ENCODE measurements at places on chromosomes 3 and 15. TPM values are rescaled to one million over a fixed set of nuclear protein-coding genes. Genes with fewer than 3 reads are reported as not detected.

The CCDC50 gene
- total RNA-seq, result 156 TPM

The TRH gene
- not detected for total RNA-seq

The ANKRD63 gene
- total RNA-seq, result not detected

The LSAMP gene
- 0.16 TPM for total RNA-seq

The NSUN3 gene
- 4.5 TPM for total RNA-seq

The VEPH1 gene
- 29.3 TPM for total RNA-seq

The OR5H1 gene
- not detected for total RNA-seq

The STRIT1 gene
- total RNA-seq, result not detected

The CCR3 gene
- not detected for total RNA-seq

The ACKR2 gene
- total RNA-seq, result not detected

The CLDN11 gene
- 163 TPM for total RNA-seq

The UBAP1L gene
- 0.16 TPM for total RNA-seq

The TRAT1 gene
- total RNA-seq, result not detected

The LDHAL6B gene
- not detected for total RNA-seq

The PARP15 gene
- total RNA-seq, result not detected

The CYP8B1 gene
- total RNA-seq, result not detected

The BLM gene
- total RNA-seq, result 1.6 TPM

The DNAH1 gene
- 2.9 TPM for total RNA-seq

The SLC12A1 gene
- total RNA-seq, result not detected

The ITGA11 gene
- 30.9 TPM for total RNA-seq

The LMAN1L gene
- total RNA-seq, result not detected

The IMPG2 gene
- total RNA-seq, result not detected

The GTF2A2 gene
- total RNA-seq, result 26.6 TPM

The WDR49 gene
- not detected for total RNA-seq

The TICRR gene
- 2.5 TPM for total RNA-seq

The SAXO2 gene
- not detected for total RNA-seq

The ITIH1 gene
- total RNA-seq, result not detected

The ZBTB11 gene
- total RNA-seq, result 11.2 TPM
